Kidney capillary endothelial cell (primary cell): ENCODE measurements at places on chromosomes 7 and 10.

- DNase-seq, result no peak
These were observed 10.2 kb downstream of the EMX2 start for GRCh38 chr10:117552701-117553141.

DNA sequence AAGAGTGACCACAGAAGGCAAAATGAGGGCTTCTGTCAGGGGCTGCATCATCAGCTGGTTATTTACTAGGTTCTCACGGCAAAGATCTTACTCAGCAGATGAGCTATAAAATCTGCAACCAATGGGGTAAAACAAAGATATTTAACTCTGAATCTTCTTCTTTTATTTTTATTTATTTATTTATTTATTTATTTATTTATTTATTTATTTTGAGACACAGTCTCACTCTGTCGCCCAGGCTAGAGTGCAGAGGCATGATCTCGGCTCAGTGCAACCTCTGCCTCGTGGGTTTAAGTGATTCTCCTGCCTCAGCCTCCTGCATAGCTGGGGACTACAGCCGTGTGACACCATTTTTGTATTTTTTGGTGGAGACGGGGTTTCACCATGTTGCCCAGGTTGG lies 11.3 kb downstream of the C10orf143 start:
- no peak for DNase-seq

DNA sequence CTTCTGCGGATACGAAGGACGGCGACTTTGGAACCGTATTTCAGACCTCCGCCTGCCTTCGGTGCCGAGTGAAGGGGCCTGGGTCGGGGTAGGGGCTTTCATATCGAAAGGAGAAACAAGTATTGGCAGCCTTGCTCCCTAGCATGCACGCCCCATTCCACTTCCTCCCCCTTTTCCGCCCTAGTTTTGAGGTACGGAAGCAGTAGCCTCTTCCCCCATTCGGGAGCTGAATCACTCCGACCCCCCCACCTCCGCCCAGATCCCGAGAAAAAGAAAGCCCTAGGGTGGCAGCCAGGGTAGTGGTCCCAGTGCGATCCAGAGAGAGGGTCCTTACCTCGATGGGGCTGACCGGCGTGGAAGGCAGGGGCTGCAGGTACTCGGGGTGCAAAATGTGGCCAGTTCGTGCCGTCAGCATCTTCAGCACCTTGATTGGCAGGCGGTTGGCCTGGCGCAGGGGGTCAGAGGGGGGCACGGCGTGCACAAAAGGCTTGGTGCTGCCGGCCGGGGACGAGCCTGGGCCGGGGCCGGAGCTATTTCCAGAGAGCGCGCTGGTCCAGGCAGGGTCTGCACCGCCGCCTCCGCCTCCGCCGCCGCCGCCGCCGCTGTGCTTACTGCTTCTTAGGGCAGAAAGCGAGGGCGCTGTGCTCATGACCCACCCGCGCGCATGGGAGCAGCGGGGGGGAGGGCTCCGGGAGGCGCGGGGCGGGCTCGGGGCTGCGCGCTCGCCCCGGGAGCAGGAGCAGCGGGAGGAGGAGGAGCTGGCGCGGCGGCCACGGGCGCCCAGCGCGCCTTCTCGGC lies 594 bp downstream of the ZNF503 start:
- DNase-seq, result no peak

- DNase-seq, result no peak
These were observed 65.2 kb downstream of the ZMYND11 start for GRCh38 chr10:200405-200804.

DNA sequence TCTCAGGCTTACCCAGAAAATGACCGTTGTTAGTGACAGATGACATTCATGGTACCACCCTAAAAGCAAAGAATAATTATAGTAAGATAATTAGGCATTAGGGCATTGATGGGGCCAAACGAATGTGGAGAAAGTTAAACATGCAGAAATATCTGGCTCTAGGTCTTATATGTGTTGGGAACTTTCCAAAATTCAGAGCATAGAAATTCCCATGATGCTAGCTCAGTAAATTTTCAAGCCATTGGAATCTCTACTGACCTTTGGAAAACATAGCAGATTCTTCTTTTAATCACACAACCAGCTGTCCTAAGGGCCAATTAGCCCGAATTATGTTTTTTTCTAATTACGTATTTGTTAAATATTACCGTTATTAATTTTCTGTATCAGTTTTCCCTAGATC lies 136.1 kb downstream of the CREB5 start:
- DNase-seq, result no peak

DNA sequence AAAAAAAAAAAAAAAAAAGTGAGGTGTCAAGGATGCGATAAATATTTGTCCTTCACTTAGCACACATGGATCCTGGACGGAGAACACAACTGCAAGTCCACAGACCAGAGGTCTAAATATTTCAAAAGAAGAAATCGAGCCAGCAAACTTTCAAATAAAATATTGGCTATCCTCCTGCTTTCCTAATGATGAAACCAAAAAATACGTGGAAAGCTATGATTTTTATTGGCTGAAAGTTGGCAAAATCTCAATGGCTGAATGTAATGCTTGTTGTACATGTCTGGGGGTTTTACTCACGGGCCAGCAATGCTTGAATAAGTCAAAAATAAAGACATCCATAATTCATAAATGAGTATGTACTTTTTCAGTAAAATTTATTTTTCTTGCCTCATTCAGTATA lies 19.0 kb upstream of the MGMT start:
- no peak for DNase-seq

DNA sequence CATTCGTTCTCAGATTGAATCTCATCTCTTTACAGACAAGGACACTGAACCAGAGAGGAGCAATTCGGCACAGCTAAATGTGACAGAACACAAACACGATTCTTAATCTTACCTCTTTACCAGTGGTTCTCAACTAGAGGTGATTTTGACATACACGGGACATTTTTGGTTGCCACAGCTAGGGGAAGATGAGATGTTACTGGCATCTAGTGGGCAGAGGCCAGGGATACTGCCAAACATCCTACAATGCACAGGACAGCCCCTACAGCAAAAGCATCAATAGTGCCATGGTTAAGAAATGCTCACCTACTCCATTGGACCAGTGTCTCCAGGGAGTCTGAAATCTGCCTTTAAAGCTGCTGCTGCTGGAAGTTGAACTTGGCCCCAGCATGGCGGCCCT lies 27.3 kb downstream of the PDE1C start:
- DNase-seq, result no peak

DNA sequence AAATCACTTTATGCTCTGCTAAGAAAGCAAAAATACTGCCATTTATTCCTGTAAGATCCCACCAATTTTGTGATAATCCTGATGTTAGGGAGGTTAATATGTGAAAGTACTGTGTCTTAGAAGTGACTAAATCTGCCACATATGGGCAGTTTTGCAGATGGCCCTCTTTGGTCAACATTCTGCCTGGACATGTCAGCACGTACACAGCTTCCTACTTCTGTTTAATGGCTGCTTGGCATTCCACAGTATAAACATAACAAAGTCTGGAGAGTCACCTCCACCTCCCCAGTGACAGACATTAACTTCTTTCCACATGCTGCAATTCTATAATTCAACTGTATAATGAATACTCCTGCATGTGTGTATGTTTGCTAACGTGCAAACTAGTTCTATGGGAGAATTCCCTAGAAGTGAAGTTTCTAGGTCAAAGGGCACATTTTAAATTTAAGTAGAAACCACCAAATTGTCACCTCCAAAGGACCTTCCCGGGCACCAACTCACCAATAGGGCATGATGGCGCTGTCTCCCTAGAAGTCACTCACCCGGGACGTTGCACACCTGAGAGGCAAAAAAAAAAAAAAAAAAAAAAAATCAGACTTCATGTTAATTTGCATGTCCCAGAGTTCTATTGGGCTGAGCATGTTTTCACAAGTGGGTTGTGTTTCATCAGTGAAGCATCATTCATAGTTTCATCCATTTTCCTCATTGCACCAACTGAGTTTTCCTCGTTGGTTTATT lies 38.9 kb downstream of the MKI67 start:
- no peak for DNase-seq
